ENCODE measurements at places on chromosomes 4 and X.

DNA sequence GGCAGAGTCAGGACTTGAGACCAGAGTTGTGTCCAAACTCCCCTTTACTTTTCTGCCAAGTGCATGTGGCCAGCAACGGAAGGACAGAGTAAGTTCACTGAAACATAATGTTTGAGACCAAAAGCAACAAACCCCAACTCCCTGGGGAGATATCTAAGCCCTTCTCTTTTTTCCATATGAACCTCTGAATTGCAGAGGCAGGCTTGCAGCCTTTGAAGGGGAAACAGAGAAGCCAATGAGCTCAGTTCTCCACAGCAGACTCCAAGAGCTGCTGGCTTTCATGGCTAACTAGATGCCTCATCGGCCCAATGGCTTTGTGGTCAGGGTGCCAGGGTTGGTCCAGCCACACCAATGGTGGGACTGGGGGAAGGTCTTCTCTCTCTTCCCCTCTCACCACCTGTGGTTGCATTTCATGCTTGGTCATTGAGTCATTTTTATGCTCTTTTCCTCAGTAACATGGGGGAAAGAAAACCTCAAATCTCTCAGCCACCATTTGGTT, 34.0 kb downstream of the STARD8 start:
- DNase-seq, result no peak

DNA sequence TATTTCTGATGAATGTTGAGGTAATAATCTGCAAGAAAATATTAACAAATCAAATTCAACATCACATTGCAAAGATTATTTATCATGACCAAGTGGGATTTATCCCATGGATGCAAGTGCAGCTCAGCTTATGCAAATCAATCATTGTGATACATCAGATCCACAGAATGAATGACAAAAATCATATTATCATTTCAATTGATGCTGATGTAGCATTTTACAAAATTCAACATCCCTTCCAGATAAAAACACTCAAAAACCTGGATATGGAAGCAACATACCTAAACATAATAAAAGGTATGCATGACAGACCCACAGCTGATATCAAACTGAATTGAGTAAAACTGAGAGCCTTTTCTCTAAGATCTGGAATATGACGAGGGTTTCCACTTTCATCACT, 1915.4 kb downstream of the ARAP2 start:
- no peak for DNase-seq

GRCh38 chr4:68810919-68811318, 4.9 kb upstream of the UGT2B10 start:
- DNase-seq, result no peak

GRCh38 chr4:3867403-3868100, 101.4 kb downstream of the ADRA2C start:
- no peak for DNase-seq

GRCh38 chr4:11021333-11021732, 336.8 kb upstream of the CLNK start:
- DNase-seq, result no peak

- DNase-seq, result no peak
Measured at GRCh38 chr4:139450586-139450985, 3.3 kb upstream of the RAB33B start.

DNA sequence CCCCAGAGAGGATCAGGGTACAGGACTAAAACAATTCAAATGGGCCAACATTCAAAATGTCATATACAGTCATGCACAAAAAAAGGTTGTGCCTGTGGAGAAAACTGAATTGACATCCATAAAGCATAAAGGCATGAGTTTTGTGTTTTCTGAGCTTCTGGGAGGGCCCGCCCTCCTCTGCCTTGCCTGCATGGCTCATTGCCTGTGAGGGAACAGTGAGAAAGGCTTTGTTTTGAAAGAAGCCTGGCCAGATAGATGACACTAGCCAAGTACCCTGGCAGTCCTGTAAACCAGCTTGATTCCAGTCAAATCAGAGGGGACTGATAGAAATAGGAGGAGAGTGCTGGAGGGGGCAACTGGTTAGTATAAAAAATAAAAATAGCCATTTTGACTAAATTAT, 194.3 kb downstream of the KIT start:
- no peak for DNase-seq

DNA sequence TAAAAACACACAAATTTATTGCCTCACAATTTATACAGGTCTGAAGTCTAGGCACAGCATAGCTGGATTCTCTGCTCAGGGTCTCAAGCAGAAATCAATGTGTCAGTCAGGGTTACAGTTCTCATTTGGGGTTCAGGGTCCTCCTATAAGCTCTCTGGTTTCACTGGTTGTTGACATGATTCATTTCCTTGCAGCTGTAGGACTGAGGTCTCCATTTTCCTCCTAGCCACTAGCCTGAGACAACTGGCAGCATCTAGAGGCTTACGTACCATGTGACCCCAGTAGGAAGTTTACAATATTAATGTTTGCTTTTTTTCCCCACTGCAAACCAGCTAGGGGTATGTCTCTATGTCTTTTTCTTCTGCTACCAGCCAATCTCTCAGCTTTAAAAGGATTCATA, 102.5 kb downstream of the CPEB2 start:
- DNase-seq, result no peak

DNA sequence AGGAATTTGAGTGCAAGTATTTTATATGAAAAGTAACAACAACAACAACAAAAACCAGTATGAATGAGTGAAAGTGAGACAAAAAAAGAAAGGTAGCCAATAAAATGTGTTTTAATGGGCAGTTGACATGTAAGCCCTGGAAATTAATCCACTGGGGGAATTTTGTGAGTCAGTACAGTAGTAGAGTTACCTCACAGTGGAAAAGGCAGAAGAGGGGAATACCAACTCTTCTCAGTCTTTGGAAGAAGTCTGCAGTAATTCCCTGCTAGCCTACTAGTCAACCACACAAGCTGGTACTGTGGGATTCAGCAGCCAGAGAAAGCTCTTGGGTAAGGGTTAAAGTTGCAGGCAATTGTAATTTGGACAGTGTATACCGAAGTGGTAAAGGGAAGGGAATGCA, 76.3 kb upstream of the IL15 start:
- DNase-seq, result no peak
